PC-9 (cell line): ENCODE measurements at places on chromosomes 3 and 15. TPM values are rescaled to one million over a fixed set of nuclear protein-coding genes. Genes with fewer than 3 reads are reported as not detected.

Gene CYP1A2
- total RNA-seq, result not detected in 2 replicates

Gene SPTSSB
- 1.2 and 4.0 TPM in 2 replicates for total RNA-seq

Gene GHRL
- total RNA-seq, result 0.48 TPM in 1 of 2 replicates, not detected in the other

GRCh38 chr3:67558426-67558825, 96.0 kb downstream of the SUCLG2 start:
- H3K36me3 ChIP-seq, result no peaks in the 10 kb centered on the region
- no peak for DNase-seq
- H3K4me3 ChIP-seq, result no peak overlapping the region
- H3K27me3 ChIP-seq, result no peaks in the 10 kb centered on the region

DNA sequence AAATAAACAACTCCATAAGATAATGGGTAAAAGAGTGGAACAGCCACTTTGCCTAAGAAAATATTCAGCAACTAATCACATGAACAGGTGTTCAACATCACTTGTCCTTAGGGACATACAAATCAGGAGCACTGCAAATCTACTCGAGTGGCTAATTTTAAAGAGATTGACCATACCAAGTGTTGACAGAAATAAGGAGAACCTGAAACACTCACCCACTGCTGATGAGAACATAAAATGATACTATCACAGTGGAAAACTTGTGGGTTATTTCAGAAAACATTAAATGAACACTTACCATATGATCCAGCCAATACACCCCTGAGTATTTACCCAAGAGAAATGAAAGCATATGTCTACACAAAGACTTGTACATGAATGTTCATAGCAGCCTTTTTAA, 70.5 kb downstream of the GABRB3 start:
- no peak for DNase-seq
- H3K36me3 ChIP-seq, result no peaks in the 10 kb centered on the region
- no peaks in the 10 kb centered on the region for H3K4me1 ChIP-seq
- no peak overlapping the region for H3K4me3 ChIP-seq
- no peak overlapping the region for H3K27ac ChIP-seq

DNA sequence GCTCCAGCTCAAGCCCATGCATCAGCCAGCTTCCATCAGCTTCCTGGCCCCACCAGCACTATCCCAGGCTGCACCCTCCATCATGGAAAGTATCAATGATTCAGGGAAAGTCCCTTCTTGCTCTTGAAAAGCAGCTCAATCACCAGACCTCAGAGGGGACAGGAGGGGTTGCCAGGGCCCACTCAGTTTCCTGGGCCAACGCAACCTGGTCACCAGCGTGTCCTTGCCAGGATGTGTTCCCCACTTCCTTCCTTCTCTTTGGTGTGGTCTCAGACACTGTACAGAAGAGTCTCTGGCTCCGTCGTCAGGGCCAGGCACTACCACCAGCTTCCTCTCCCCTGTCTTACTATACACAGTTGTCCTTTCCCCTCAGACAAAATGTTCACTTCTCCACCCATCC, 3.0 kb downstream of the HDC start:
- no peaks in the 10 kb centered on the region for H3K36me3 ChIP-seq
- peaks cover 11% of the 10 kb centered on the region for H3K4me1 ChIP-seq
- no peak overlapping the region for H3K4me3 ChIP-seq
- no peaks in the 10 kb centered on the region for H3K27me3 ChIP-seq
- H3K27ac ChIP-seq, result no peak overlapping the region

DNA sequence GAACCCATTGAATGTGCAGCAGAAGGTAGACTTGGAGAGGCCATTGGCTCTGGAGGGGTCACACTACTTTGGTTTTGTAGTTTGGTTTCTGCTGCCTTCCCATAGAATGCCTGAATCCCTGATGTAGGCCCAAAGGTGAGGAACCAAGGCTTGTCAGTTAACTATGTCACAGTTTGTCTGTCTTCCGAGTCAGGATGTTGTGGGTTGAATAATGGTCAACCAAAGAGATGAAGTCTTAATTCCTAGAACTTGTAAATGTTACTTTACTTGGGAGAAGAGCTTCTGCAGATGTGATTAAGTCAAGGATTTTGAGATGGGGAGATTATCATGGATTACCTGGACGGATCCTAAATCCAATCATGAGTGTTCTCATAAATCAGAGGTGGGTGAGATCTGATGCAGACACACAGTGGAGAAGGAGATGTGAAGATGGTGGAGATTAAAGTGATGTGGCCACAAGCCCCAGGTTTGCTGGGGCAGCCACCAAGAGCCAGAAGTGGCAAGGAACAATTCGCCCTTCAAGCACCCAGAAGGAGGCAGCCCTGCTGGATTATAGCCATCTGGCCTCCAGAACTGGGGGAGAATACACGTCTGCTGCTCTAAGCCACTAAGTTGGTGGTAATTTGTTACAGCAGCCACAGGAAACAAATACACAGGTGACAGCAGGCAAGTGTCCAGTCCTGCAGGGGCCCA, 2.3 kb upstream of the CCR8 start:
- peaks cover 4% of the 10 kb centered on the region; the same call in 1 of the 2 replicates for H3K27me3 ChIP-seq
- no peak overlapping the region for H3K4me3 ChIP-seq
- DNase-seq, result no peak
- H3K4me1 ChIP-seq, result no peaks in the 10 kb centered on the region
- H3K27ac ChIP-seq, result no peak overlapping the region
- H3K36me3 ChIP-seq, result no peaks in the 10 kb centered on the region

DNA sequence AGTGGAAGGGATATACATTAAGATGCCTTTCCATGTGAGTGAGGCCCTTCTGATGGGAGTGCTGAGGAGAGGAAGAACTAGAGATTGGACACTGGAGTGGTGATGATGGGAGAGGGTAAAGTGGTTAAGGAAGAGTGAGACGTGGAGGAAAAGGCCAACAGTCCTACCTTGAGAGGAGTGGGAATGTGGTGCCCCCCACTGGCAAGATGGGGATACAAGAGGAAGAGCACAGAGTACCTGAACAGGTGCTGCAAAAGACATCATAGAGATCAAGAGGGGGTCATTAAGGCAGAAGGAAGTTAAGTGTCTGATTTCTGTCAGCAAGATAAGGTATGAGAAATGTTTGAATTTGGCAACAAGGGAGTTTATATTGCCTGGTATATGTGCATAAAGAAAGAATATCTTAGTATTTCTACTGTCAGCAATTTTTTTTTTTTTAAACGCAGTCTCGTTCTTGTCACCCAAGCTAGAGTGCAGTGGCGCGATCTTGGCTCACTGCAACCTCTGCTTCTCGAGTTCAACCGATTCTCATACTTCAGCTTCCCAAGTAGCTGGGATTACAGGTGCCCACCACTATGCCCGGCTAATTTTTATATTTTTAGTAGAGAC, 34.0 kb downstream of the ARIH2 start:
- no peak overlapping the region for H3K4me3 ChIP-seq
- DNase-seq, result no peak
- H3K36me3 ChIP-seq, result 0 out of 2 replicates have a peak, but pooled peaks cover 3% of the 10 kb centered on the region
- no peaks in the 10 kb centered on the region for H3K27me3 ChIP-seq

GRCh38 chr3:2343031-2343682, 244.5 kb downstream of the CNTN4 start:
- no peak overlapping the region for H3K27ac ChIP-seq
- H3K27me3 ChIP-seq, result no peaks in the 10 kb centered on the region
- DNase-seq, result no peak
- H3K4me3 ChIP-seq, result no peak overlapping the region
- no peaks in the 10 kb centered on the region for H3K36me3 ChIP-seq
